ENCODE measurements at places on chromosomes 12 and 14. TPM values are rescaled to one million over a fixed set of nuclear protein-coding genes. Genes with fewer than 3 reads are reported as not detected.

SIX6 gene
- 0.69 TPM for total RNA-seq

RAPGEF3 gene
- total RNA-seq = 16.6 TPM

LALBA gene
- total RNA-seq = not detected

BRMS1L gene
- 30.0 TPM for total RNA-seq
